ENCODE measurements at places on chromosomes 11 and 22.

GRCh38 chr11:25961539-25961938, 370.4 kb upstream of the ANO3 start:
- no peak for DNase-seq

DNA sequence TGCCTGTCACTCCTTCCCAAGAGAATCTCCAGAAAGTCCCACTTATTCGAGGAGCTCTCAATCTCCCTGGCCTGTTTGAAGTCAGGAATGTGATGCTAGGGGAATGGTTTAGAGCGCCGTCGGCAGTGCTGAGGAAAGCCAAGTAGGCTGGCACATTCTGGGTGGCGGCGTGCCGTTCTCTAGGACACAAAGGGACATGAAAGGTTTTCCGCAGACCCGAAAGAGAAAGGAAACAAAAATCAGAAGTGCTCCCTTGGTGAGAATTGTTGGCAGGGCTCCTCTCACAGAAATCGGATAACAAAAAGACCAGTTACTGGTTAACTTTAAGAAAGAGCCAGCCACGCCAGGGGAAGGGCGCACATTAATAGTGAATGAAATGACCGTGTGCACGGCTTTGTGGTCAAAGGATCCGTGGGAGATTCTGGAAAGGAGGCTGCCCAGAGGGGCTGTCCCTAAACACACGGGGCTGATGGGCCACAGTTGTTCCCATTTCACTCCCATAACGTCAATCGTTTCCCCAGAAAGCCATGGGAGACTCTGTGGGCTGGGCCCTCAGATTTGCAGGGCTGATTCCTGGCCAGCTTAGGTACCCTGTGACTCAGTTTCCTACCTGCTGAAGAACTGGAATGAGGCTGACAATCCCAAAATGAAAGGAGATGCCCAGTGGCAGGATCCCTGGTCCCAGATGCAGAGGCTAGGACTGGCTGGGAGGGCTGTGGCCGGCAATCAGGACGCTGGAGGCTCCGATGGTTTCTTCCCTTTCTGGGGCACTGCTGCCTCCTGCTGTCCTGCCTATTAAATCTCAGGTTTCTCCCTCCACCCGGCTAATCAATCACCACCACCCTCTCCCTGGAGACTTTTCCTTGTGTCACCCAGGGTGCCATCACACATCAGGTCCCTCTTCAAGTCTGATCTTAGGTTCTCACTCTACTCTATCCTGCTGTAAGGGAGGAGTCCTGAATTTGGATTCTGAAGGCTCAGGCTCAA, 82.3 kb downstream of the RCN1 start:
- peak; percentile 64 for DNase-seq

- DNase-seq: no peak
These were observed 69.2 kb upstream of the TTC12 start for GRCh38 chr11:113245216-113245615.

GRCh38 chr11:111598148-111598547, 4.1 kb upstream of the SIK2 start:
- DNase-seq: no peak

- DNase-seq: no peak
These were observed 8.0 kb downstream of the APBB1 start for GRCh38 chr11:6410695-6411430.

DNA sequence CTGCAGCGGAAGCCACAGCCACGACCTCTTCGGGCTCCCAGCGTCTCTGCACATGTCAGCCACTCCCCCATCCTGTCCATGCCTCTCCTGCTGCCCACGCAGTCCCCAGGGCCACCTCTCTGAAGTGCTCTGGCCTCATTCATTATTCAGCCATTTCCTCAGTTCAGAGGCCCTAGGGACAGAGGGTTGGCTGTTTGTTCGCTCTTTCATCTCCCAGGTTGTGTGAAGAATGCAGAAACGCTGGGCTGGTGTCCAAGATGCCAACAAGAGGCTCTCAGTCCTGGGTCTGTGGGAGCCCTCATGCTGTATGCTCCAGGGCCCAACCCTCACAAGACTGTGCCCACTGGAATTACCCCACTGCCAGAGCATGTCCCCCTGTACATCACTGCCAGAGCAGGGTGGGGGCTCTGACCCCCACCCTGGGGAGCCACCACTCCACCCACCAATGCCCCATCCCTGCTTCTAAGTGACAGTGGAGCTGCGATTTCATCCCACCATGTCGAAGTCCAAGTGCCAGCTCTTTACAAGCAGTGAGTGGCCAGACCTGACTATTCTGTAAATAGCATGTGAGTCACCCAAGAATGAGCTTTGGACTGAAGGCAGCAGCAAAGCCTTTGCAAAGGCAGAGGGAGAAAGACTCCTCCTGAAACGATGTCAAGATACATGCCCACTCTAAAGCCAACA, 209.6 kb downstream of the BUD13 start:
- peak; percentile 46 for DNase-seq

DNA sequence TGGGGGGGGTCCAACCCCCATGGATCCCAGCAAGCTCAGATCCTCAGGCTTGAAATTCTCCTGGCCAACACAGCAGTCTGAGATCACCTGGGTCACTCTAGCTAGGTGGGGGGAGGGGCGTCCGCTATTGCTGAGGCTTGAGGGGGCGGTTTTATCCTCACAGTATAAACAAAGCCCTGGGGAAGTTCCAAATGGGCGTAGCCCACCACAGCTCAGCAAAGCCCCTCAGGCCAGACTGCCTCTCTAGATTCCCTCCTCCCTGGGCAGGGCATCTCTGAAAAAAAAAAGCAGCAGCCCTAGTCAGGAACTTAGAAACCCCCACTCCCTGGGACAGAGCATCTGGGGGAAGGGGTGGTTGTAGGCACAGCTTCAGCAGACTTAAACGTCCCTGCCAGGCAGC, 16.7 kb downstream of the TRPC6 start:
- DNase-seq: no peak

- DNase-seq: no peak
These were observed 6.7 kb downstream of the PAMR1 start for GRCh38 chr11:35518766-35519165.

GRCh38 chr22:19122752-19123492, 710 bp upstream of the DGCR2 start:
- peak; percentile 20 for DNase-seq

GRCh38 chr11:63845911-63846310, 7.0 kb downstream of the MARK2 start:
- no peak for DNase-seq

GRCh38 chr22:21702094-21702493, 33.5 kb downstream of the YPEL1 start:
- DNase-seq: no peak

GRCh38 chr22:41240377-41241132, at the start of gene CHADL:
Gene CHADL (minus strand): TSS chr22:41240931. CDS start chr22:41240881, 50 bp downstream.
- no peak for DNase-seq

DNA sequence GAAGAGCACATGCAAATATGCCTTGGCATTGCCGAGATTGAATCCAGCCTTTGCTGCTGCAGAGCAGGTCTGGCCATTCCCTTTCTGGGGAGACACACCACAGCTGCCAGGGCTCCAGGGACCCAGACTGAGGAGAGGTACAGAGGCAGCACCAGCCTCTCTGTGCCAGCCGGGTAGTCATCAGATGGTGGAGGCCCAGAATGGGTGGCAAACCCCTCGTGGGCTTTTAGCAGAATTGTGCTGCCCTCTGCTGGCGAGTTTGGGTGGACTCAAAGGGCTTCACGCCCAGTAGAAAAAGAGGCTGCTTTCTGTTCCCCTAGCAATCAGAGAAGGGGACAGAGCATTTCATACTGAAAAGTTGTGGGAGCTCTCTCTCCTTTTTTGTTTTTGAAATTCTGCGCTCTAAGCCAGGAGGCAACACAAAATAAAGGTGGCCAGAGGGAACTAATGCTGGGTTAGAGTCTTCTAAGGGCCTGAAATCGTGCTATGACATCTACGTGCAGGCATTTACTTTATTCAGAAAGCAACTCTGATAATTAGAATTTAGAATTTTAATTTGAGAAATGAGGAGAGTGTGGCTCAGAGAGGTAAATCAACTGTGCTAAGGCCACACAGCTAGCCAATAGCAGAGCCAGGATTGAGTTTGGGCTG, 158.8 kb upstream of the NAV2 start:
- DNase-seq: peak; percentile 69

- DNase-seq: no peak
These were observed 320.5 kb downstream of the AASDHPPT start for GRCh38 chr11:106397787-106398501.

DNA sequence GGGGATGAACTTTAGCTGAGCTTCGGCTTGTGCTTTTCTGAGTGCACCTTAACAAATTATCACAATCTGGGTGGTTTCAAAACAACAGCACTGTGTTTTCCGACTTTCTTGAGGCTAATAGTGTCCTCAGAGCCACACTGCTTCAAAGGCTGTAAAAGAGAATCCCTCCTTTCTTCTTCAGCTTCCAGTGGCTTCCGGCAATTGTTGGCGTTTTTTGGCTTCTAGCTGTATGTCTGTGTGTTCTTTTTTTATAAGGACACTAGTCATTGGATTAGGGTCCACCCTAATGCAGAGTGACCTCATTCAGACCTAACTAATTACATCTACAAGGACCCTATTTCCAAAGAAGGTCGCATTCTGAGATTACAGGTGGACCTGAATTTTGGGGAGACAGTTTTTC, 30.6 kb downstream of the KIAA1671 start:
- DNase-seq: no peak

DNA sequence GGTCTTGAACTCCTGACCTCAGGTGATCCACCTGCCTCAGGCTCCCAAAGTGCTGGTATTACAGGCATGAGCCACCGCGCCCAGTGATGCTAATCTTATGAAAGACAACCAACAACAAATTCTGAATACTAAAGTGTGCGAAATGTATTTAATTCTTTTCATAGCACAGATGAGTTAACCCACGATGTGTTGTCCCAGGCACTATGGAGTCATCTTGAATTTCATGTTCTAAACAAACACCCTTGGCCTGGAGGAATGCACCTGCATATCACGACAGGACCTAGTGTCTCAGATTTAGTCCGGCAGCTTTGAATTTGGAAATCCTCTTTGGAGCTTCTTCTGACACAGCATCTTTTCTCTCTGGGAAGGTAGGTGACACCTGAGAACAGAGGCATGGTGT, 16.2 kb upstream of the VPREB1 start:
- DNase-seq: no peak

DNA sequence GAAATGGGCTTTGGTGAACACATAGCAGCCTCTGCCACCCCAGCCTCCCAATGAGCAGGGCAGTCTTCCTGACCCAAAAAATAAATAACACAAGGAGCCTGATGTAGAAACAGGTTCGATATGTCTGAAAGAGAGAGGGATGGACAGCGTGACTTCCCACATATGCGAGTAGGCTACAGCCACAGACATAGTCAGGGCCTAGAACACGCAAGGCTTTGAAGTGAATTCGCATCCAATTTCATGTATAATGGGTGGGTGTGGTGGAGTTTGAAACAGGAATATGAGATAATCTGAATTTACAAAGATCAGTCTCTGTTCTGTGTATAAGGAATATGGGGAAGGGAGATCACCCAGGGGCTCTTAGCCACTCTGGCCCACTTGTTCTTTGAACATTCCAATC, 74.4 kb downstream of the DBX1 start:
- DNase-seq: no peak

DNA sequence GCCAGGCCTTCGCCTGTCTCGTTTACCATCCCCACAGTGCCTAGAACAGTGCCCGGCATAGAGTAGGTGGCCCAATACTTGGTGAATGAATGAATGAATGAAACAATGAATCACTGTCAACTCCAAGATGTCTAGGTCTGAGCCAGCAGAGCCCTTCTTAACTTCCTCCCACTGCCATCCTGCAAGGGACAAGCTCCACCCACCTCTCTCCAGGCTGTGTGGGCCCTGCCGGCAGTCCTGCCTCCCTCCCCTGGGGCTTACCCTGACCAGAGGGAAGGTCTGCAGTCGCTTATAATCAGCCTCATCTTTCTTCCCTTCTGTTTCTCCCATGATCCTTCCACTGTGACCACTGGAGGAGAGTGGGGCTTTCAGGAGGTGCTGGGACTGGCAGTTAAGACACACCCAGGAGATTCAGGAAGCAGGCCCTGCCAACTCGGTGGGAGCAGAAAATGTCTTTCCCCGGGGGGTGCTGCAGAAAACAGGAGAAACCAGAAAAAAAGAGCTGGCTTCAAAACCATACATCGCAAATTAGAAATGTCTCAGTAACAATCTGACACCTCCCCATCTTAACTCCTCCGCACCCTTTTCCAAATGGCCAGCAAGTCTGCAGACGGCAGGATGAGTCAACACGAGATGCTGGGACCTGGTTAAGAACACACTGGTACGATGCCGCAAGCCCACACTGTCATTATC, 11.4 kb downstream of the DNAL4 start:
- peak; percentile 53 for DNase-seq

DNA sequence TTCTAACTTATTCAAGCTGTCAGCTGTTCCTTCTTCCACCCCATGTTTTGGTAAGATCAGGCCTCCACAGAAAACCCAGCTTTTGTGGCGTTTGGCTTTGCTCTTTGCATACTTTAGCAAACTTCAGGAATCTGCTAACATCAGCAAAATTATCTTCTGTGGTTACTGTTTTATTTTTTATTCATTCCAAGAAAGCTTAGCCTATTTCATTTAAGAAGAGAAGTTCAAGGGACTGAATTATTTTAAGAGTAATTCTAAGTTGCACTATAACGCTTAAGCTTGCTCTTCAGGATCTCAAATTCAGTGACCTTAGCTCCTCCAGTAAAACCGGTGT, 1.1 kb downstream of the JHY start:
- peak; percentile 88 for DNase-seq

GRCh38 chr11:78150346-78150745, 10.9 kb upstream of the ALG8 start:
- DNase-seq: no peak

GRCh38 chr11:119551420-119552105, 128.6 kb upstream of the THY1 start:
- peak; percentile 26 for DNase-seq

- DNase-seq: no peak
These were observed 230.7 kb downstream of the JRKL start for GRCh38 chr11:96620464-96621044.

DNA sequence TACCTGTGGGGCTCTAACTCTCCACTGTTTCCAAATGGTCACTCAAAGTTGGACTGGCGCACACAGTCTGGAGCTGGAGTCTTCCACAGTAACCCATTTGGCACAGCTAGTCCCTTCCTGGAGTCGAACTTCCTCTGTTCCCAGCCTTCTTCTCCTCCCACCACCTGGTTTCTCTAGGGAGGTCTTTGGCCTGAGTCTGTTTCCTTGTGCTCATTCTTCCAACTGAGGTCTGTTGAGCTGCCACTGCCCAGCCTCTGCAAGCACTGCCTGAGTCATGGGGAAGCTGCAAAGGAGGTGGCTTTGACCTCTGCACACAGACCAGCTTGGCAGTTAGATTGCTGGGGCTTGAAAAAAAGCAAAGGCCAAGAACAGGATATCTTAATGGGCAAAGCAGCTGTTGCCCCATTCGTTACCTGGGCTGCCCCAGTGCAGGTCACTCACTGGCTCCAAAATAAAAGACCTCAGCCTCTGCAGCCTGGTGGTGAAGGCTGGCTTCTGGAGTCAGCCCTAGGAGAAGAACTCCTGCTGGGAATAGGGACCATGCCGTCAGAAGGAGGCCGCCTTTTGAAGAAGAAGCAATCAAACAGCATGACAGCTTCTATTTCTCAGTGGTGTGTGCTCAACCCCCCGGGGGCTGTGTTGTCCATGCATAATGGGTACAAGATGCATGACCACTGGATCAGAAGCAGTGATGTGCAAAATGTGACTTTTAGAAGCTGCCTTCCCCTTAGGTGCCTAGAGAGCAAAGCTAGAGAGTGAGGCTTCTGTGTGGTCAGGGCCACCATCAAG, 3.0 kb downstream of the ADAMTS15 start:
- DNase-seq: peak; percentile 32
